ENCODE measurements at places on chromosomes 7 and 10. TPM values are rescaled to one million over a fixed set of nuclear protein-coding genes. Genes with fewer than 3 reads are reported as not detected.

DNA sequence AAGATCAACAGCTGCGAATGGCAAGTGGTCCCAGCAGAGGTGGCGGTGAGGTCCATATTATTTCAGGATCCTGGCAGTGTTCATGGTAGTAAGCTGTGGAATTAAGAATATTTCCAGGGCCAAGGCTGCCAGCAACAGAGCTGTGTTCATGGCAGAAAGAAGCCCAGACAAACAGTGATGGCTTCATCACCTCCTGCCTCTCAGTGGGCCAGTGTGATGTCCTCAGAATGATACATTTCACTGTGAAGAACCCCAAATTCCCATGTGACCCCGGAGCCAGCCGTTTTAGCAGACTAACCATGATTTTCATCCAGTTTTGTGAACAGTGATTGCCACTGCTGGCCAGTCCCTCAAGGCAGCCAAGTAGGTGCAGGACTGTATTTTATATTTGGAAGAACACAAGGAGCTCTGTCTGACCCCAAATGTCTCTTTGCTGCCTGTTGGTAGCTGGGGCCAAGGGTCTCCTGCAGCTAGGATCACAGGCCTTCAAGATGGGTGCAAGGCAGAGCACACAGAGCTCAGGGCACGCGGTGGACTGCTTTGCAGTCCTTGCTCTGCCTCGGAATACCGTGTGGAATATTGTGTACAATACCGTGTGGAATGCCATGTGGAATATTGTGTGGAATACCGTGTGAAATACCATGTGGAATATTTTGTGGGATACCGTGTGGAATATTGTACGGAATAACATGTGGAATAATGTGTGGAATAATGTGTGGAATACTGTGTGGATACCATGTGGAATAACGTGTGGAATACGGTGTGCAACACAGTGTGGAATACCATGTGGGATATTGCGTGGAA lies 132.3 kb upstream of the CHST15 start:
- peak; percentile 59 for DNase-seq

DNA sequence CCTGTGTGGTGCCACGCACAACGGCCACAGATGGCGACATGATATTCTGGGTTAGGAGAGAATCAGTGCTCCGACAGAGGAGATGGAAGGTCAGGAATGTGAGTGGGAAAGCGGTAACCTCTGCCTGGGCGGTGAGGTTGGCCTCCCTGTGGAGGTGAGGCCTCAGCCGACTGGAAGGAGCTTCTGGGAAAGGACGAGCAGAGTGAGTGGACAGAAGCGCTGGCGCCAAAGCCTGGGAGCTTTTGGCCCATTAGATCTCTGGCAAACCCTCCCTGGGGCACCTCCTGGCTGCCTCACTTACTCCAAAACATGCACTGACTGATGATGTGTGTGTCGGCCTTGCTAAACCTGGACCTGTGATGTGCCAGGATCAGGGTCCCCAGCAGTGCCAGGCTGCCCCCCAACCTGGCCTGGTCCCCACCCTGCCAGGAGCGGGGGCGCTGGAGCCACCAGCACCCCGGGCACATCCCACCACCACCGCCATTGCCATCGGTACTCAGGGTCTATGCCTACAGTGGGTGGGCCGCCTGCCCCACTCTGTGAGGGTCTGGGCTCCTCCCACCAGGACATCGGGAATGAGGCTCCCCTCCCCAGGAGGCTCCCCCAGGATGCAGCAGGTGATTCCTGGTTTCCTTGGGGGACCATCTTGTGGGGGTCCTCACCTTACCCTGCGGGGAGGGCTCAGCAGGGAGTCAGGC lies 51.0 kb downstream of the RASGEF1A start:
- DNase-seq = no peak

DNA sequence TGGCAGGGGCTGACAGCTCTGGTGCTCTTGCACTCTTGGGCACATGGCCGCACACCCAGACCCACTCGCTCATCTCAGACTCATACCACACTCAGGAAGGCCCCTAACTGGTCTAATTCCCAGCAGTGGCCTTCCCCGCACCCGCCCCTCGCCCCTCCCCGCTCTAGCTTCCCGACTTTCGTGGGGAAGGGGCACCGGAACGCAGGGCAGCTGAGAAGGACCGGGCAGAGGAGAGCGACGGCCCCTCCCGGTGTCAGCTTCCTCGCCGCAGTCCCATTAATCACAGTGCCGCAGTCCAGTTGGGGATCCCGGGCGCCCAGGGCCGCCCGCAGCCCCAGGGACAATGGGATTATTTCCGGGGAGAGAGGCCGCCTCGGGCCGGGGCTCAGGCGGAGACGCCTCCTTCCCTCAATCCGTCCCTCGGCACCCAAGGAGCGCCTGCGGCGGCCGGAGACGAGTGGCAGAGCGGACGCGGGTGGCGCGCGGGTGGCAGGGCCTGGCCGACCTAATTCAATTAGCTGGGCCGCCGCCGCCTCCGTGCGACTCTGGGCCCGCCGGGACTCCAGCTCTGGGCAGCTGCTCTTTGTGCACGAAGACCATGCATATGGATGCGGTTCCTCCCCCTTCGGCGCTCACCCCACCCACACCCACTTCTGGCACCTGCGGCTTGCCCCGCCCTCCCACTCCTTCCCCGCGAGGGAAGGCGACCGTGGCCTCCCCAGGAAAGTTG lies 7.8 kb upstream of the TLX1 start:
- peak; percentile 36 for DNase-seq

DNA sequence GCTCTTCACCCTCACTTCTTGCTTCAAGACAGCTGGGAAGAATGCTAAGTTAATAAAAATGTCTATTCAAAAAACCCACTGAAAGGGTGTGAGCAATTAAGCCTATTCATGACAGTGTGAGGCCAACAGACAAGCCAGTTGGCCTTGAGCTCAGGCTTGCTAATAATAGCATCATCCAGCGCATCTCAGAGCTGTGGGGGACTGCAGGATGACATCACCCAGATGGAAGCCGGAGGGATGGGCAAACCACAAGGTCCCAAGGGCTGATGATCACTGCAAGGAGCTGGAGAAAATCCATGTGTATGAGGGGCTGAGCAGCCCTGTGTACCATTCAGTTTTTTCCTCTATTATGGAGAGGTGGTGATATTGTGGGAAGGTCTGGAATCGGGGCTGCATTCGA lies 770.4 kb downstream of the TNS3 start:
- DNase-seq = no peak

Gene GRM8
- 0.13 TPM for polyA plus RNA-seq

Gene VOPP1
- polyA plus RNA-seq = 53.2 TPM

DNA sequence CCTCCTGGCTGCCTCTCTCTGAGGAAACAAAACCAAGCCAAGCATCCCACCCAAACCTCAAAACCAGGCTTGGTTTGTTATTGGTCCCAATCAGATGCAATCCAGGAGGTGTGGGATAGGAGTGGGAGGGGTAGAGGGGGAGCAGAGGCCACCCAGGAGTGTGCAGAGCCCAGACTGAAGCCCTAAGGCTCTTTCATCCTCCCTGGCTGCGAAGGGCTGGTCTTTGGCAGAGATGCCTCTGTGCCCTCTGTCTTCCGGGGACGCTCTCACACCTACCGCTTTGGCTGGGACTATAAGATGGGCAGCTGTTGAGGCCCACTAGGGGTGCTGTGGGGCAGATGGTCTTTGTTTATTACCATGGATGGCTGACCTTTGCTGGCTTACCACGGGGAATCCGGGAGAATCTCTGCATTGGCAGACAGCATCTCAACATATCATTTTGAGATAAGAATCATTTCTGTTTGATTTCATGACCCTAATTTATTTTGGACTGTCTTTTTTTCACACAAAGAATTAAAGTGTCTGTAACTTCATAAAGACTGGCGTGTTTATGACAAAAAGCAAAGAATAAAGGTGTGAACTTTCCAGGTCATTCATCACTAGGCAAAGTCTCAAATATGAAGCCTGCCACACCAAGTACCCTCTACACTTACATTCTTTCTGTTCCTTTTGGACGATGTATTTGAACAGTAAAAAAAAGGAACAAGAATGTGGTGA lies 6.5 kb upstream of the DENND2A start:
- peak; percentile 69 for DNase-seq

Gene NCAPG2
- 3.9 TPM for polyA plus RNA-seq

GRCh38 chr7:8511855-8512254 lies 78.4 kb downstream of the NXPH1 start:
- DNase-seq = no peak

Gene STRIP2
- polyA plus RNA-seq = 0.09 TPM

DNA sequence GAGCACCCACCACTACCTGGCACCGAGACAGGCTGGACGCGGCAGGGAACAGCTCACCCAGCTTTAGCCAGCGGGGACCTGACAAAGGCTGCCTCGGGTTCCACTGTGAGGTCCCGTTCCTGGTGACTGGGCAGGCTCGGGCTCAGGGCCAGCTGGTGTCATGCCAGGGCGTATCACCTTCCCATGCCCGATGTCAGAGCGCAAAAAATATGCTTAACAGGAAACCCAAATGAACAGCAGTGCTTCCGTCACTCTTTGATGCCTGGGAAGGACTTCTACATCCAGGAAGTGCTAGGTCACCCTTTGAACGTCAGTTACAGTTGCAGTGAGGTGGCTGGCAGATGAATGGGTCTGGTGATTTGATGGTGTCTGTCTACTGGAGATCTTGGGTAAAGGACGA lies 106.0 kb downstream of the ADARB2 start:
- no peak for DNase-seq

- DNase-seq = no peak
Observed at GRCh38 chr7:50305583-50306493, 1.3 kb downstream of the IKZF1 start.

- DNase-seq = peak; percentile 53
Observed at GRCh38 chr10:68327889-68328786, 3.7 kb upstream of the HNRNPH3 start.

DNA sequence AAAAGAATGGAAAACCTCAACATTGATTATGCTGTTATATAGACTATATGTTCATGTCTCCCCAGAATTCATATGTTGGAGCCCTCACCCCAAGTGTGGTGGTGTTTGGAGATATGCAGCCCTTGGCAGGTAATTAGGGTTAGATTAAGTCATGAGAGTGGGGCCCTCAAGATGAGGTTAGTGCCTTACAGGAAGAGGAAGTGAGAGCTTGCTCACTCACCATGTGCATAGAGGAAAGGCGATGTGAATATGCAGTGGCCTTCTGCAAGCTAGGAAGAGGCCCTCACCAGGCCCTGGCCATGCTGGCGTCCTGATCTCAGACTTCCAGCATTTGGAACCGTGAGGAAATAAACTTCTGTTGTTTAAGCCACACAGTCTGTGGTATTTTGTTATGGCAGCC lies 14.8 kb downstream of the ZNF33A start:
- peak; percentile 34 for DNase-seq

- no peak for DNase-seq
Observed at GRCh38 chr7:26295015-26295414, 3.4 kb downstream of the SNX10 start.

DNA sequence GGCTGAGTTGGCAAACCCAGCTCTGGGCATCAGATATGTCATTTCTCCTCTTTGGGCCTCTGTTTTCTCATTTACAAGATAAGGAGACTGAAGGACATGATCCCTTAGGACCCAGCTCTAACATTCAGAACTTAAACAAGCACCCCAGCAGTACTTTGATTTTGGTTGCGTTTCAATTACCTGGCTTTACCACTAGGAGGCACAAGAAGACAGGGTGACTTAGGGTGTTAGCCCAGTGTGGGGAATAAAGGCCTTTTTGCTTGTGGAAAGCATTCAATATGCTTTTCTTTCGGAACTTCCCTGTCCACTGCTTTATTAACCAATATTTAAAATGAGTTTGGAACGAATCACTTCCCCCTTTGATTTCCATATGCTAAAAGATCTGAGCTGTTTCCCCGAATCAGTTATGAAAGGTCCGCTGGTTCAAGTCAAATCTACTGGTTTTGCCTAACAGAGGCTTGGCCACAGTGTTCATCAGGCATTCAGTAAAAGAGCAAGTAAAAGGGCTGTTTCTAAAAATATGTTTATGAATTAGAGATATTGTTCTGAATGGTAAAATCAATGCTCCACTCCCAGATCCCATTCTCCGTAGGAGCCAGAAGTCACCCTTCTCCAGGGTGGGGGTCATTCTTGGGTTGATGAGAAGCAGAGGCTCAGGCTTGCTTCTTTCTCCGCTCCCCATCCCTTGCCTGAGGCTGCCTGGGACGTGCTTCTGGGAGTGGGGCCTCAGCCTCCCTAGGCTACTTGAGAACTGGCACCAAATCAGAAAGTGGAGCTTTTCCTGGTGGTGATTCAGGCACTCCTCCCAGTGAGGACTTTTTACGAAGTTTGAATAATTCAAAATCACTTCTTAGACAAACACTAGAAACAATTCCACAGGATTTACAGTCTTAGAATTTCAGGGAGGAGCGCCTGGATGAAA lies 105.5 kb downstream of the MYOF start:
- peak; percentile 79 for DNase-seq

DNA sequence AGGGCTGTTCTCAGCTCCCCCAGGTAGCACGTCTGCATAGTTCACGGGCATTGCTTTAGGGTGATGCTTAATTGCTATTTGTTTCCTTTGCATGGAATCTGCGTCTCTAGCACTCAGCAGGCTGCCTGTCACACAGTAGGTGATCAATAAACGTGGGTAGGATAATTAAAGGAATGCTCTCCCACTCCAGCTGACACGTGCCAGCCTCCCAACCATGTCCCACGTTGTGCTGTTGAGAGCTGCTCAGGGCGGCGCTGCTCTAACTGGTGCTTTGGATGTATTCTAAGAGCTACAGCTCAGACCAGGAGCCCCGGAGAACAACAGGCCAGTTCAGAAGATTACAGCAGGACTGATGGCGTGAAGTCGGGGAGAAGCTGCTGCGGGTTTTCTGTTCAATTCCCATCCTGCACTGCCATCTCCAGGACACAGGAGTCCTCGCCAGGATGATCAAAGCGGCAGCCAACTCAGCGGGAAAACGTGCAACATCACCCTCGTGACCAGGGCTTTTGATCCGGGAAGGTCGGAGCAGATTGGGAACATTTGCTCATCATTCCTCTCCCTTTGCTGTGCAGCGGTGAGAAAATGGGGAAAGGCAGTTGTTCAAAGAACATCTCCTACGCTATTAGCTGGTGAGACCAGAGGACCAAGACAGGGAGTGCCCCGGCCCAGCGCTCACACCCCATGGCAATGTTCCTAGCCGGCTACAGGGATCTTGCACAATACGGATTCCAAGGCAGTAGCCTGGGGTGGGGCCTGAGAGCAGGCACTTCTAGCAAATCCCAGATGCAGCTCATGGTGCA lies 50.5 kb upstream of the FOXK1 start:
- DNase-seq = no peak

DNA sequence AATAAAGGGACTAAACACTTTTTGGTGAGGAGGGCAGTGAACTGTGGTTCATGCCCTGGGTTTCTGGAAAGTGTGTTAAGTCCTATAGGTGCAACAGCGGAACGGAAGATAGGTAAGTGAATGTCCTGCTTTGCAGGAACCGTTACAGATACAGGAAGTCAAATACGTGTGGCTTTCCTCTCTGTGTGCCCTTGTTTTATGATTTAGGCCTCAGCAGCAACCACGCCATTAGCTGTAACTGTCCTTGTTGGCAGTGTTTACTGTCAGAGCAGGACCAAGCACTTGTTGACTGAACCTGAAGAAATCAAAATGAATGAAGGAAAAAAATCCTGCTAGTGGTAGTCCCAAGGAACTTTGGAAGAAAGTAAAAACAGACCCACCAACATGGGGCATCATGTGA lies 150.3 kb downstream of the PIP4K2A start:
- no peak for DNase-seq

DNA sequence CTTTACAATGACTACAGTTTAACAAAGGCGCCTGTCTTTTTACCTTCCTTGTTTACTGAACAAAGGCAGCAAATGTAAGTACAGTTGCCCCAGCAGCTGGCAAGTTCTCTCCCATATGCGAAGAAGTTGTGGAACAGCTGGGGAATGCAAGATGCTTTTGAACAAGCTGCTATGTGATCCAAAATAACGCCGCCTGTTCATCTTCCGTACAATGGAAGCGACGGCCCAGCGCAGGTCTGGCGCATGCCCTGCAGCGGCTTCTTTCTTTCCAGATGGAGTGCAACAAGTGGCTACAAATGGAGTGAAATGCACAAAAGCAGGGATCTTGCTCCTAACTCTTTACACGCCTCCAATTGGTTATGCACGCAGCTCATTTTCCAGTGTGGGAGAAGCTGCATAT lies 97.0 kb upstream of the SVIL start:
- DNase-seq = no peak
